ENCODE measurements at places on chromosomes 5 and 9.

DNA sequence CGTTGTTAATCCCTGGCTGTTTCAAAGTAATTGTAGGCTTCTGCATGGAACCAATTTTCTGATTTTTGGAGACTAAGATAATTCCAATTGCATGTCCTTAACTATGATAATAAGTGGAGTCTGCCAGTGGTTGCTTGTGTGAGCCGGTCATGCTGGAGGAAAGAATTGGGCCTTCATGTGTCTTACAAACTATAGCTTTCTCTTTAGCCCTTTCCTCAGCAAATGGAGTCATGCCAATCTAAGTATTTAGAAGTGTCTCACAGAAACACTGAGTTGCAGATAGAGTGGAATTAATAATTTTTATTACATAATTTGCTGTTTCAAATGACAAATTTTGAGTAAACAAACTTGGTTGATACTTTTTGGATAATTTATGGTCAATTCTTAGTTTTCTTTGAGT is 200.4 kb downstream of the FBXL7 start:
- no peak for DNase-seq

DNA sequence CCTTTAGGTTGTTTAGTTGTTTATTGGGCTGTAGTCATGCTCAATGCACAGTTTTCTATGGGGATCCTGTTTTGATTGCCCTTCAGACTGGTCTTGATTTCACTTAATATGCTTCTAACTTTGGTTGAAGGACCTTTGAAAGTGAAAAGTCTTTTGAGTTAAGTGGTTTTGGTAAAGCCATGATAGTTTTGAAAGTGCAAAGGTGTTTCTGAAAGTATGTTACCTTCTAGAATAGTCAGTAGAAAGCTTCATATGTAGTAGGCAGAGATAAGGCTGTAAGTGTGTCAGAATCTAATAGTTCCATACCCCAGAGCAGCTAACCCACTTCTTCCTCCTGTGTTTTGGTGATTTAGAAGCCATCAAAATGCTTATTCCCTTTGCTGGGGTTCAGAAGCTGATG is 46.1 kb downstream of the RASGRF2 start:
- no peak for DNase-seq

DNA sequence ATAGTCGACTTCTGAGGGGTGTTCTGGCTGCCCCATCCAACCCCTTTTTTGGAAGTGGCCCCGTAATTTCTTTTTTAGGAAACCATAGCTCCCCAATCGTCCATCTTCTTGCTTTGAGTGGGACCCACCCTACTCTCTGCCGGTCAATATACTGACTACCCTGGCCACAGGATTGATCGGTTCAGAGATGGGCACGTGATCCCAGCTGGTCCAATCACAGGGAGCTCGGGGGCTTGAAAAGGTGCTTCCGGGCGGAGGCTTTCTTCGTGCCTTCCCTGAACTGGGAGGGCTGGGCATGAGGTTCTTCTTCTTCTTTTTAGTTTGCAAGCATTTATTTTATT is 78.7 kb upstream of the SH3PXD2B start:
- no peak for DNase-seq

DNA sequence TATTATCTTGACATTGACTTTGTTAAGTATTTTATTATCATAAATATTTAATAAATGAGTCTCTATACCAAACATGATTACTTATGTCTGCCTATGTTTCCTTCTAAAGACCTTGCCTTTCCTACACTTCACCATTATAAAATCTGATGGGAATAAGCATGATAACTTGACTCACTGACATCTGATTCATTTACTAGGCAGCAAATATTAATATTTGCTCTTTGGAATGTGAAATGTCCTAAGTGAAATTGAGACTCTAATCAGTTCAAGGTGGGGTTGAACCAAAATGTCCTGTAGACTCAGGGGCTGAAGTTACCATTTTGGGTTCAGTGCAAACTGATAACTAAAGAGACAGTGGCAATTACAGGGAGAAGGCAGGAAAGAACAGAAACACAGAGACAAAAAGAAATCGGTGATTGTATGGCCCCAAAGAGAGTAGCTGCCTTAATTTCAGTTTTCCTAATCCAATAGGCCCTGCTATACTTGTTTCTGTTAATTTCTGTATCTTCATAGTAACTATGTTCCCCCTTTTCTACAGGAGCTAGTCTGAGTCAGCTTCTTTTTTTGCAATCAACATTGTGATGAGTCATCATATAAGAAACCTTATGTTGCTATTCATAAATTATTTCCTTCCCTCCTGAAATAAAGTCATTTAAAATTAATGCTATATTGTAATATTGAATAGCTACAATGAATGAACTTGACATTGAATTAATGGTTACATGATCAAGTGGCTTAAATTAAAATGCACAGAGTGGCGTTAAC is 296.8 kb downstream of the PDE4D start:
- DNase-seq, result no peak

DNA sequence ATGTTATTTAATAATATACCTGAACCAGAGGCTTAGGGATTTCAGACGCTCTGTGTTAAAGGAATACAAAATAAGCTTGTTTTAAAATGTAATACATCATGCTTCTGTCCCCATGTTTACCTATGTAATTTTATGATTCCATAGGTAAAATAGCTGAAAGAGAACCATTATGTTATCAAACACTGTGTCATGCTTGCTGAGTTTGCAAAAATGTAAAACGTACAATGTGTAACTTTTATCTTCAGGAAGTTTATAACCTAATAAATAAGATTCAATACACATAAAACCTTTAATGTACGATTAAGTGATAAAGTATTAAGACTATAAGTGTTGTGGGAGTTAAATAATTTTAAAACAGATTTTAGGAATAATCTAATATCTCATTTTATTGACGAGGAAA is 94.1 kb downstream of the COMMD10 start:
- no peak for DNase-seq

DNA sequence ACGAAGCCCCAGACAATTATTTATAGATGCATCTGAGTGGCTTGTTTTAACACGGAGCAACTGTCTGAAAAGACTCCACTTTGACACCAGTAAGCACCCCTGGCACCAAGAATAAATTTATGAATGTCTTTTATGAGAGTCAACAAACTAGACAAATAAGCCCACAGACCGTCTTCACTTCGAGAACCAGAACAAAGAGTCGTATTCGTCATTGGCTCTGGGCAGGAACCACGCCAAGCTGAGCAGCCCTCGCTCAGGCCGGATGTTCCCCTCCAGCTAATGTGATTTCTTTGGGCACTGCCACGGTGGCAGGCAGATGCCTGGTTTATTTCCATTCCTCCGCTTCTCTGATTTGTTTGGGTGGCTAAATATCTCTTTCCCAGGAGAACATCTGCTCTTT is 91.9 kb upstream of the STC2 start:
- no peak for DNase-seq

- no peak for DNase-seq
Measured at GRCh38 chr9:27542508-27542907, 12.9 kb upstream of the MOB3B start.

DNA sequence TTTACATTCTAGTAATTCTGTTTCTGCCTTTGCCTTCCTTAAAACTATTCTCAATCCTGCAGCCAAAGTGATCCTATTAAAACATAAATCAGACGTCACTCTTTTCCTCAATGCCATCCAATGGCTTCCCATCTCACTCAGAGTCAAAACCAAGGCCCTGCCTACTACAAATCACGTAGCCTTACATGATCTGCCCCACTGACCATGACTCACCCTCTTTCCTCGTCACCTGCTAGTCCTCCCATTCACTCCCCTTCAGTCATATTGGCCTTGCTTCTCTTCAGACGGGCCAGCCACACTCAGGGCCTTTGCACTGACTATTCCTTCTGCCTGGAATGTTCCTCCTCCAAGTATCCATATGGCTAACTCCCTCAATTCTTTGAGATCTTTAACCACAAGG is 39.0 kb upstream of the DMXL1 start:
- DNase-seq, result peak; percentile 18

DNA sequence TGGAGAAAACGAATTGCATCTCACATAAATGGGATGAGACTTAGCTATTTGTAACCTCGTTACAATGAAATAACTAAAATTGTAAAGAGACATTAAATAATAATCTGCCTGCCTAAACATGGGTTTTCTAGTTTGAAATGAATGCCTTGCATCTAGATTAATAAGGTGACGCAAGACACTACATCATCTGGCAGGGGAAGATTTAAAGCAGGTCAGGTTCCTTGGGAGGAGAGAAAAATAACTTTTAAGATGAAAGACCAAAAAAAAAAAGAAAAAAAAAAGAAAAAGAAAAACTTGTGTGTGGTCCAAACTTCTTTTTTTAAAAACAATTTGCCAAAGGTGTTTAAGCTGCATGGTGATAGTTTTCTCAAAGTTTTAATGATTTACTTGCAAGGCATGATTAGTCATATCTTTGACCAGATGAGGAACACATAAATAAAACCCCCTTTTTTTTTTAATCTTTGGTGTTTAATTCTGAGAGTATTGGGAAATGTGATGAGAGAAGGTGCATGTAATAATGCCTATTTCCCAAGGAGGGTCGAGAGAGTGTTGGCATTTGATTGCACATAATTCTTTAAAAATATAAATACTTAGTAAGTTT is 122.9 kb upstream of the ADAMTSL1 start:
- no peak for DNase-seq

DNA sequence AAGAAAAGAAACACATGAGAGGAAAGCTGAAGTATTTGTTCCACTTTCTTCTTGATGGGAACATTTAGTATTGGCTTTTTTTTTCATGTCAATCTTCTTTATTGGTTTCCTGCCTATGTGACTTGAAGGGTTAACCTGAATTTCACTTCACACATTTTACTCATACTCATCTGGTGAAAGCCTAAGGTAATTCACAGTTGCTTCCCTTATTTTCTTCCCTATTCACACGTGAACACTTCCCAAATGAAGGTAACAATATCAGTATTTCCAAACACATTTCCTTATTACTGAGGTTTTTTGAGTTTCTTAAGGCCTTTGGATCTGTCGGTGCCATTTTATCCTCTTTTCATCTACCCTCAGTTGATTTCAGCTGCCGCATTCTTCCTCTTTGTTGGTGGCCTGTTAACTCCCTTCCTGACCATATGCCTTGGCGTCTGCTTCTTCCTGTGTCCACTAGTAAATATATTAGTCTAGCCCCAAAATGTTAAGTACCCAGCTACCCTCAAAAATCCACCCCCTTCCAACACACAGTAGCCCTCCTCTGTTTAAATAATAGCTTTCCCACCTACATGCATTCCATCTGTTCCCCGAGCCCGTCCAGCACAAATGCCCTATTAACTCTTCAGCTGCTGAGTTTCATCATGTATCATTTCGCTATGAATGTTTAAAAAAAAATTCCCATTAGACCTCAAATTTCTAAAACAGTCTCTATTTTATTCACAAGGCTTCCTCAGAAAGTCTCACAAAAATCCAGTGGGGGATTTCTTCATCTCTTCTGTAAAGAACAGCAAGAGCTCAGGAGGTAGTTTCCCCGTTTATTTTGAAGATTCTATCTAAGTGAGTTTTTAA is 97.3 kb downstream of the USP20 start:
- DNase-seq, result no peak

- DNase-seq, result no peak
Measured at GRCh38 chr9:37374892-37375291, 47.6 kb upstream of the GRHPR start.

DNA sequence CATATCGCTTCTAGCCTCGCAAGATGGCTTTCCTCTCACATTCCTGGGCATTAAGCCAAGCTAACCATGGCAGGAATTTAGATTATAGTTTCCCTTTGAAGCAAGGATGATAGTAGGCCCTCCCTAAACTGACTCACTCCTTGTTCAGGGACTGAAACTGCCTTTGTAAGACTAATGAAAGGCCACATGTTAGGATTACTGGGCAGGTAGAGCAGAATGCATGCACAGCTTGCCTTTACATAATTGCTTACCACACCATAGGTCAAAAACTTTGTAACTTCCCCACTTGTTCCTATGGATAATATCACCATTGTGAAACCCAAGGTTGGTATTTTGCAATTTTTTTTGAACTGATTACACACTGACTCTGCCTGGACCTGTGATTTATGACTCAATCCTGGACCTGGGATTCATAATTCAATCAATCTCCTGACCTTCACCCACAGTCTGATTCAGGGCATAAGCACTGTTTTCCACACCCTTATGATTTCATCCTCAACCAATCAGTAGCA is 41.0 kb upstream of the PRDM9 start:
- no peak for DNase-seq

DNA sequence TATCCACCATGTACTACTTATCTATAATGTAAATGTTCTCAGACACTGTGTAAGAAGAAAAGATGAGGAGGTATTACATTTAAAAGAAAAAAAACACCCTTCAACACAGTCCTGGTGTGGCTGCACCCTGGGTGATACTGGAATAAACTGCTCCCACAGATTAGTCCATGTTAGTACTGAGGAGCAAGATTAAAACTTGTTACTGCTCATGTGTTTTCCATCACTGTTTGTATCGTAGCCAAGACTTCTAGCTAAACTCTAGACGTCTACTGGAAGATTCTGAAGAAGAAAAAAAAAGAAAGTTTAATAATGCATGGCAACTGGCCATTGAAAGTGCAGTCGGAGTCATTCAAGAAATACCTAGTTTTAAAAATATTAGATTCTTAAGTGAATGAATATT is at the start of gene ASPN:
Gene ASPN, minus strand, starts transcription at position 178 of the 400 bp plus-strand sequence.
- no peak for DNase-seq

GRCh38 chr5:32690153-32690552 is 21.0 kb upstream of the NPR3 start:
- DNase-seq, result no peak

- DNase-seq, result no peak
Measured at GRCh38 chr9:129936222-129936621, 101.0 kb downstream of the USP20 start.

DNA sequence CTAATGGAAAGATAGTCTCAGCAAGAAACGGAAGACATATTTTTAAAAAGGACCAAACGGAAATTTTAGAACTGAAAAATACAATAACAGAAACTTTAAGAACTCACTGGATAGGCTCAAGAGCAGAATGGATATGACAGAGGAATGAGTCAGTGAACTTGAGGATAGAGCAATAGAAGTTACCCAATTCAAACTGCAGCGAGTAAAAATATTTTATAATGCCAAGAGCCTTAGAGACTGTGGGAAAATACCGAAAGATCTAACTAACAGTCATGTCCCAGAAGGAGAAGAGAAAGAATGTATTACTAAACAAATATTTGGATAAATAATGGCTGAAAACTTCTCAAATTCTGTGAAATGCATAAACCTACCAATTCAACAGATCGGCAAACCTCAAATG is 40.8 kb downstream of the ADAMTS2 start:
- no peak for DNase-seq

DNA sequence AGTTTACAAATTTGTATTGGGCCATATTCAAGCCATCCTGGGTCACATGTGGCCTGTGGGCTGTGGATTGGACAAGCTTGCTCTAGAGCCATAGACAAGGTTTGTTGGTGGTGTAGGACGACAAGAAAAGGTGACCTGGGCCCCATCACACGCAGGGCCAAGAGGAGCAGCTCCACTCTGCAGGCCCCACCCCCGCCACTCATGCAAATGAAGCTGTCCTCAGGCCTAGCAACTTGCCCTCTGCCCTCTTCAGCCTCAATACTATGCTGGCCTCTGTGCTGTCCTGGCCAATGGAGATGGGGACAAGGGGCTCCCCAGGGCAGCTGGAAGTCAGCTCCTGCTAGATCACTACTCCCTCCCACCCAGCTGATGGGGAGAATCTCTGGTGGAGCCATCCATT is 55.2 kb upstream of the TMEM252 start:
- DNase-seq, result no peak

GRCh38 chr9:13555516-13555915 is 276.0 kb upstream of the MPDZ start:
- DNase-seq, result no peak

- DNase-seq, result no peak
Measured at GRCh38 chr5:39440958-39441624, 16.3 kb upstream of the DAB2 start.

GRCh38 chr5:124628721-124629596 is 117.5 kb downstream of the ZNF608 start:
- DNase-seq, result no peak

Measured in stimulated activated CD4-positive, alpha-beta T cell treated with anti-CD3 and anti-CD28 coated beads, Interleukin-2, amount 100 ng/mL, for 24 hours (primary cell).